ENCODE measurements at places on chromosomes 7 and 10.
A peak's percentile ranks its signal among the peaks of the same experiment; 100 is the strongest.

DNA sequence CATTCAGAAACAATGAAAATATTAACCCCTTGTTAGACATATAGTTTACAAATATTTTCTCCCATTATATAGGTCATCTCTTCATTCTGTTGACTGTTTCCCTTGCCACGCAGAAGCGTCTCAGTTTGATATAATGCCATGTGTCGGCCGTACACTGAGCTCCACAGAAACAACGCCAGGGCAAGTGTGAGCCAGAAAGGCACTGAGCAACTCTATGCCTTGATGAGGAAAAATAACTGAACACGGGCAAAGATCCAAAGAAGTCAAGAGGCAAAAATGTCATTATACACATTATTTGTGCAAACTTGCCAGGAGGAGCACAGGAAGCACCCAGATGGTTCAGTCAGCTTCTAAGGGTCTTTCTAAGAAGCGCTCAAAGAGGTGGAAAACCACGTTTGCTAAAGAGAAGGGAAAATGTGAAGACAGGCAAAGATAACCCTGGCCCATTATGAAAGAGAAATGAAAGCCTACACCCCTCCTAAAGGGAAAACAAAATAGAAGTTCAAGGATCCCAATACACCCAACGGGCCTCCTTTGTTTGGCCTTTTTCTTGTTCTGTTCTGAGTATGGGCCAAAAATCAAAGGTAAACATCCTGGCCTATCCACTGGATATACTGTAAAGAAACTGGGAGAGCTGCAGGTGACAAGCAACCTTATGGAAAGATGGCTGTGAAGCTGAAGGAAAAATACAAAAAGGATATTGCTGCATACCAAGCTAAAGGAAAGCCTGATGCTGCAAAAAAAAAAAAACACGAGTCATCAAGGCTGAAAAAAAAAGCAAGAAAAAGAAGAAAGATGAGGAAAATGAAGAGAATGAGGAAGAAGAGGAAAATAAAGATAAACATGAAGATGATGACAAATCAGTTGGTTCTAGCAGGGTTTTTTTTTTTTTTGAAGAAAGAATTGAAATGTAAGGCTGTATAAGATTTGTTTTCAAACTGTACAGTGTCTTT, 15.5 kb downstream of the ARHGAP12 start:
- peak; percentile 34 for DNase-seq

- no peak for DNase-seq
Observed at GRCh38 chr7:107715531-107715930, 28.4 kb upstream of the CBLL1 start.

DNA sequence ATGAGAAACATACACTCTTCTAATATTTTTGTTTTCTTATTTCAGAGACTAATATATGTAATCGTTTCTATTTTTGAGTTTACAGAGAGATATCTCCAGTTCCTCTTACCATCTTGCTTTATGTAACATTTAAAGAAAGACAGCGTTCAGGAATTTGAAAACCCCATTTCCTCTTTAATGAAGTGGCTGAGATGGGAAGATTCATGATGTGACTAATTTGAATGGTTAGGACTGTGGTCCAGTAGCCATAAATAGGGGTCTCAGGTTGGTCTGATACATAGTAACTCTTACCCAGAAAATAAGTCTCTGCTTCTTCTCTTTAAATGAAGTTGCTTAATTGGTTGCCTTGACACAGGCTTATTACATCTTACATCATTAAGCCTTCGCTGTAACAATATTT, 6.9 kb downstream of the KMT2E start:
- peak; percentile 4 for DNase-seq

DNA sequence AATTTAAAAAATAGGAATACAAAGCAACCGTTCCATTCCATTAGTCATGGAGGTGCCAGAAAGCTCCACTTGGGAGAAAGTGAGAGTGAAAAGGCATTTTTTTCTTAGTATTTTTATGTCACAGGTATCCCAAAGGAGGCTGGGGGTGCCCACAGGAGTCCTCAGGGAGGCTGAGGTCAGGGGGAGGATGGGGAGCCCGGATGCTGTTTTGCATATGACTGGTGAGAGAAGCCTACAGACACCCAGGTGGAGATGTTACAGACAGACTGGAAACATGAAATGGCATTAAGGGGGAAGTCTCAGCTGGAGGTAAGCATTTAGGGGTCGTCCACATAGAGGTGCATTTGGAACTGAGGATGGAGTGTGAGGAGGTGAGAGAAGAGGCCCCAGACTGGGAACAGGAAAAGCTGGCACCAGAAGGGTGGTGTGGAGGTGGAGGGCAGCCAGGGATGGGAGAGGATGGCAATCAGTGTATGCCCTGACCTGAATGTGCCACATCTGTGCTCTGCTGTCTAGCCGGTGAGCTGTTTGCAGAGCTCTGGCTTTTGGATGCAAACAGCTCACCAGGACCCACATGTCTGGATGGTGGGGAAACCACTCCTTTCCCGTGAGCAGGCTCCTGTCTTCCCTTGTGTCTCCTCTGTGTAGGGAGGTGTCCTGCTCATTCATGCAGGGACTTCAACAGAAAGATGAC, 101.1 kb downstream of the RAMP3 start:
- no peak for DNase-seq

DNA sequence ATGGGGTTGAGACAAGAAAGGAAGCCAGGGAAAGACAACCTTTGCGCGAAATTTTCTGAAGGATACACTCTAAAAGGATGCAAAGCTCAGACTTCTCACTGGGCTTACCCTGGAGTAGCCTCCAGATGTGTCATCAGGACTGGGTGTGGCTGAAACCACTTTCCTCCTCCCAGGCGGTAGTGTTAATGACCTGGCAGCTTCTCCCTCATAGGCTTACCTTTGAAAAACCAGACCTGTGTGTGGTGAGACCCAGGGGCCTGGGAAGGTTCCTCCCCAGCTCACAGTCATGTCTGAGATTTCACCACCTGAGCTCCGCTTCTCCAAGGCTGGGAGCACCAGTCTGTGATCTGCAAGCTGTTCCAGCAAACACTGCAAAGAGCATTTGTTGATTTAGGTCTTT, 93.7 kb downstream of the EPC1 start:
- DNase-seq, result no peak

- no peak for DNase-seq
Observed at GRCh38 chr7:47578579-47579270, 3.2 kb downstream of the TNS3 start.

All from brain (organoid and tissue), 16 donors.